ENCODE measurements at places on chromosomes 12 and 14. TPM values are rescaled to one million over a fixed set of nuclear protein-coding genes. Genes with fewer than 3 reads are reported as not detected.

The ACSM4 gene
- not detected for total RNA-seq

The LPAR5 gene
- total RNA-seq: 2.0 TPM

The MMP19 gene
- 9.1 TPM for total RNA-seq

The FGF6 gene
- total RNA-seq: not detected

The TAS2R13 gene
- total RNA-seq: not detected

The VSX2 gene
- not detected for total RNA-seq

The OR6C6 gene
- total RNA-seq: not detected

DNA sequence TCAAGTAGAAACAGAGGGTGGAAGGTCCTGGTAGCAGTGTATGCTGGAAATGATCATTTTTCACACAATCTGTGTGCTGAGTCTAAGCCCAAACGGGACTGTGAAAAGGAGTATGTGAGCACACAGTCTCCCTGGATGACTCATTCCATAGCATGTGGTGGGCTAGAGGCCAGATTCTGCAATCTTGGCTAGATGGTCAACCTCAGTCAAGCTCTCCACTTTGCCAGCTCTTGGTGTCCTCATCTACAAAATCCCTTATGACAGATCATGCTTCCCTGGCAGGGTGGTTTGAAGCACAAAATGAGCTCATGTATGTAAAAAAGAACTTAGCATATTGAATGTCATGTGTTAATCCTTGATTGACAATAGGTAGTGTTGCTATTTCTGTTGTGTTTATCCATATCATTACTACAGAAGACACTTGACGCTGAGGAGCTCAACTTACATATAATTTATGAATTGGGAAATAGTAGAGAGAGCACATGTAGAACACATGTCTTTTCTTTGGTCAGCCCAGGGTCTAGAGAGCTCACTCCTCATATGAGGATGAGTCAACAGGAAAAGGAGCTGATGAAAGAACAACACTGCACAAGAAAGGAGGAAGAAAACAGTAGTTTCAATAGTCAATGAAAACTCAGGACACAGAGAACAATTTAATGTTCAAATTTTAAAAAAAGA, 517.5 kb downstream of the BCL11B start:
- H3K27ac ChIP-seq: no peak overlapping the region
- ATAC-seq: no peak
- H3K4me3 ChIP-seq: no peak overlapping the region

- no peak overlapping the region for H3K4me3 ChIP-seq
- no peaks in the 10 kb centered on the region for H3K27me3 ChIP-seq
- no peaks in the 10 kb centered on the region for H3K36me3 ChIP-seq
- no peak overlapping the region for H3K27ac ChIP-seq
- H3K4me1 ChIP-seq: no peaks in the 10 kb centered on the region
- no peak for ATAC-seq
Observed at GRCh38 chr12:66755727-66756395, 77.0 kb upstream of the GRIP1 start.

GRCh38 chr14:69676723-69677122, 65.3 kb downstream of the SUSD6 start:
- no peaks in the 10 kb centered on the region for H3K27me3 ChIP-seq
- peaks cover 13% of the 10 kb centered on the region for H3K4me1 ChIP-seq
- H3K36me3 ChIP-seq: no peaks in the 10 kb centered on the region
- H3K4me3 ChIP-seq: no peak overlapping the region

DNA sequence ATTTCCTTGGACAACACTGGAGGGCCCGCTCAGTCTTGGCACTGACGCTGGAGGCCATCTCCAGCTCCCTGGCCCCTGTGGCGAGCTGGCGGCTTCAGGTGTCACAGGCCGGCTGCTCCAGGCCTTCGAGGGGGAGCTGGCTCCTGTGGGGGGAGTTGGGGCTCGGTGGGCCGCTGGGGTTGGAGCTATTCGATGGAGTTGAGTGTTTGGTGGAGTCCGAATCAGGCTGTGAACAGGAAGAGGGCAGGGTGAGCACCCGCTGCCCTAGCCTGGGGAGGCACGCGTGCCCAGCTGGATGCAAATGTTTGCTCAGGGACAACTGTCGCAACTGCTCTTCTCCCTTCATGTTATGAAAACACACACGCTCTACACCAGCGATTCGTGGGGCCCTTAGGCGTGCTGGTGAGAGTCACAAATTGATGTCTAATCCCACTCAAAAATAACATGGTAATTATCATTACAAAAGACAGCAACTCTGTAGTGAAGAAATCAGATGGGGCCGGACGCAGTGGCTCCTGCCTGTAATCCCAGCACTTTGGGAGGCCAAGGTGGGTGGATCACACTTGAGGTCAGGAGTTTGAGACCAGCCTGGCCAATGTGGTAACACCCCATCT, 11.3 kb downstream of the AMN start:
- peaks cover 18% of the 10 kb centered on the region for H3K4me1 ChIP-seq
- no peaks in the 10 kb centered on the region for H3K36me3 ChIP-seq
- no peak overlapping the region for H3K27ac ChIP-seq
- no peak overlapping the region for H3K4me3 ChIP-seq

DNA sequence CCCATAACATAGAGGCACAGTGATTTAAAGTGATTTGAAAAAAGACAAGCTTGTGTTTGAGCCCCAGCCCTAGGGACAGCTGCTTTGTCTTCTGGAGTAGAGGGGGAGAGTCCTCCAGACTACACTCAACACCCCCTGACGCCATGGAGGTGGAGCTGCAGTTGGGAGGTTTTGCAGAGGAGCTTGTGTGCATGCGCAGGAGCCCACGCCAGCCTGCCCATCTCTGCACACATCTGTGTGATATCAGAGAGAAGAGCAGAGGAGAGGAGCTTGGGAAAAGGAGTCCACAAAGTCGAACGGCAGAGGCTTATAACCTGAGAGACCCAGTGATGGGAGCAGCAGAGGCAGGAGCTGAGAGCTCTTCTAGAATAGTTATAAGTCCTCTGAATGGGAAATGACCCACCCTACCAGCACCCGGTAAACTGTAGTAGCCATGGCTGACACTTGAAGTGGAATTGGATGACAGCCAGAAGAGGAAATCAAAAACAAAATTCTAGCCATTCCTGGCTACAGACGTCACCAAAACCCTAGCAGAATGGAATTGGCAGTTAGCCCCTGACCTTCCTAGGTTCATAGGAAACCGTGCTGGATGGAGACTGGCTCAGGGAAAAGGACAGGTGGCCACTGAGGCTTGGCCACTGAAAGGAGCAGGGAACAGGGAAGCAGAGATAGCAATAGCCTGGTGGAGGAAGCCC, 185.1 kb upstream of the VASH1 start:
- H3K4me3 ChIP-seq: no peak overlapping the region
- peaks cover 42% of the 10 kb centered on the region for H3K27me3 ChIP-seq
- H3K27ac ChIP-seq: no peak overlapping the region
- H3K4me1 ChIP-seq: peaks cover 4% of the 10 kb centered on the region

DNA sequence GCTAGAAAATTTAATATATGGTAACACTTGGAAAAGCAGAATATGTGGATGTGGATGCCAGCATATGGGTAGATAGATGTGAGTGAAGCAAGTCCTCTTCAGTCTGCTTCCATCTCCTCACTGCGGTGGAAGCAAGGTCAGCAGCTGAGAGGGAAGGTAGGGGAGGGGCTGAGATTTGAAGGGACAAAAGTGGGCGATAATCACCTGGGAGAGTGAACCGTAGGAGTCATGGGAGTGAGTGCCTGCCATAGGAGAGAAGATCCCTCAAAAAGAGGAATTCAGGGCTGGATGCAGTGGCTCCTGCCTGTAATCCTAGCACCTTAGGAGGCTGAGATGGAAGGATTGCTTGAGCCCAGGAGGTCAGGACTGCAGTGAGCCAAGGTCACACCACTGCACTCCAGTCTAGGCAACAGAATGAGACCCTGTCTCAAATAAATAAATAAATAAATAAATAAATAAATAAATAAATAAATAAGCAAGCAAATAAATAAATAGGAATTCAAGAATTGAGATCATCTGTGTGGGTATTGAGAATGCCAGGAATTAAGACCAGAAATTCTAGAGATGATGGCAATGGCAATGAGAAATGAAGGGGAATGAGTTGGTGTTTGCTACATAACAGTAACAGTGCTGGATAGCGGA, 123.4 kb downstream of the BICD1 start:
- no peak for ATAC-seq
- H3K27me3 ChIP-seq: no peaks in the 10 kb centered on the region
- H3K4me1 ChIP-seq: no peaks in the 10 kb centered on the region
- H3K27ac ChIP-seq: no peak overlapping the region
- no peaks in the 10 kb centered on the region for H3K36me3 ChIP-seq

- no peak overlapping the region for H3K27ac ChIP-seq
- no peak for ATAC-seq
- H3K36me3 ChIP-seq: peaks cover 15% of the 10 kb centered on the region
- H3K4me1 ChIP-seq: peaks cover 17% of the 10 kb centered on the region
- H3K27me3 ChIP-seq: no peaks in the 10 kb centered on the region
- H3K4me3 ChIP-seq: no peak overlapping the region
Observed at GRCh38 chr14:103568952-103569351, 6.2 kb downstream of the COA8 start.

- H3K4me3 ChIP-seq: no peak overlapping the region
- H3K36me3 ChIP-seq: no peaks in the 10 kb centered on the region
- peaks cover 100% of the 10 kb centered on the region for H3K27me3 ChIP-seq
- H3K27ac ChIP-seq: no peak overlapping the region
- no peak for ATAC-seq
- H3K4me1 ChIP-seq: peaks cover 26% of the 10 kb centered on the region
Observed at GRCh38 chr14:36655571-36655962, 6.1 kb upstream of the PAX9 start.

DNA sequence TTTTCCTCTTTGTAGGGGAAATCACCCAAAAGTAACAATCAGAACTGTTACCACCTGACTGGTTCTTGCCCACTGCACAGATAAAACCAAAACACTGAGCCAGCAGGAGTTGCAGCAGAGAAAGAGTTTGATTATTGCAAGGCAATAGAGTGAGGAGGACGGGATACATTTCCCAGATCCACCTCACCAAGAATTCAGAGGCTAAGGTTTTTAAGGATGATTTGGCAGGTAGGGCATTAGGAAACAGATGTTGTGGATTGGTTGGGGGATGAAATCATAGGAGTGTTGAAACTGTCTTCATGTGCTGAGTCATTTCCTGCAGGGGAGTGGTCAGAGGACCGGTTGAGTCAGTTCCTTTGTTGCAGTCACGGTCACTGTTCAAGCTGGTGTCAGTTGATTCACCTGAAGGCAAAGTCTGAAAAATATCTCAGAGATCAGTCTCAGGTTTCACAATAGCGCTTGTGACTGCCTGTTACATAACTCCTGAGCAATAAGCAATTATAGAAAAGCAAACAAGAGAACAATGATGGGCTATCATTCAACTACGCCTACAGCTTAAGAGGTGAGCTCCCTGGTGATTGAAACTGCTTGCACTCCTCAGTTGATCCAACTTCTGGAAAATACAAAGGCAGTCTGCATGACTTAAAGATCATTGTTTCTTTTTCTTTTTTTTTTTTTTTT, 20.3 kb upstream of the AMN1 start:
- no peaks in the 10 kb centered on the region for H3K27me3 ChIP-seq
- peak; percentile 85 for ATAC-seq
- H3K36me3 ChIP-seq: no peaks in the 10 kb centered on the region
- H3K4me3 ChIP-seq: no peak overlapping the region
- peaks cover 12% of the 10 kb centered on the region for H3K4me1 ChIP-seq

GRCh38 chr12:8987685-8988084, 1.7 kb upstream of the KLRG1 start:
- ATAC-seq: no peak
- no peaks in the 10 kb centered on the region for H3K27me3 ChIP-seq
- no peaks in the 10 kb centered on the region for H3K4me1 ChIP-seq

- H3K36me3 ChIP-seq: no peaks in the 10 kb centered on the region
- H3K4me3 ChIP-seq: no peak overlapping the region
- H3K4me1 ChIP-seq: no peaks in the 10 kb centered on the region
- no peaks in the 10 kb centered on the region for H3K27me3 ChIP-seq
Observed at GRCh38 chr12:98188650-98189077, 326.7 kb upstream of the TMPO start.

DNA sequence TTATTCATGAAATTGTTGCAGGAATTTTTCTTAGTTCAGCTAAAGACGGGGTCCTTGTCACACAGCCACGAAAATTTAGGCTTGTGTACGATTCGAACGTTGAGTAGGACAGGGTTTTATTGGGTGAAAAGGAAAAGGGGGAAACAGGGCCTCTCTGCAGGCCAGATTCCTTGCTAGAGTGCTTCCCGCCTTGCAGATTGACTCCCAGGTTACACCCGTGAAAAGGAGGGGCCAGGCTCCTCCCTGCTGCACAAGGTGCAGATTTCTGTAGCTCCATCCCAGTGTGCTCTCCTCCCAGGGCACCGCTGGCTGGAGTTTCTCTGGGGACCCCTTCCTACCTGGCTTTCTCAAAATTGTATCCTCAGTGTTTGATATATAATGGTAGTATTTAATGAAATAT, 221.5 kb downstream of the ERC1 start:
- no peak overlapping the region for H3K27ac ChIP-seq
- H3K4me3 ChIP-seq: no peak overlapping the region
- H3K36me3 ChIP-seq: no peaks in the 10 kb centered on the region
- peaks cover 14% of the 10 kb centered on the region for H3K4me1 ChIP-seq

DNA sequence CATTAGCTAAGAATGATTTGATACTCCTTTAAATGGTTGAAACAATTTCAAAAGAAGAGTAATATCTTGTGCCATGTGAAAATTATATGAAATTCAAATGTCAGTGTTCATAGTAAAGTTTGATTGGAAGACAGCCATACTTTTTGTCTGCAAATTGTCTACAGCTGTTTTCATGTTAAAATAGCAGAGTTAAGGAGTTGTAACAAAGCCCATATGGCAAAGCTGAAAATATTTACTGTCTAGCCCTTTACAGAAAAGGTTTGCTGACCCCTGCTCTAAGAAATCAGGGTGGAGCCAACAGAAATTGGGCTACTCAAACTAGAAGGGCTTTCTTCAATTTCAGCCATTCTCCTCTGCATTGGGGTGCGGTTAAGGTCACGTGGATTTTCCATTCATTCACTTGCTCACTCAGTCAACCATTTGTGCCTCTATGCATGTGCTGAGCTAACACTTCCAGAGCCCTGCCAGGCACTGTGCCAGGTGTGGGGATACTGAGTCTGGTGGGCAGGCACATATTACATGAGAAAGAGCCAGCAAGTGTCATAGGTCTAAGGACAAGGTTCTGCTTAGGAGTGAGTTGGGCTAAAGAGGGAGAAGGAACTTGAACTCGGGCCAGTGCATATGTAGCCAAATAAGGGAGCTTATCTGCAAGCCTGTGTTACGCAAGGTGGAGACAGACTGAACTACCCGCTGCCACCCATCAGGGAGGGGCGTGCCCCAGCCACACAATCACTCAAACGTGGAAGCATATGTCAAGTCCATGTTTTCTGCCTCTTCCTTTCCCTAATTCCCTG, 139.8 kb upstream of the NOS1 start:
- H3K4me3 ChIP-seq: no peak overlapping the region
- H3K4me1 ChIP-seq: no peaks in the 10 kb centered on the region
- no peaks in the 10 kb centered on the region for H3K36me3 ChIP-seq
- H3K27ac ChIP-seq: no peak overlapping the region
- peaks cover 17% of the 10 kb centered on the region for H3K27me3 ChIP-seq

GRCh38 chr12:107632246-107632645, 53.4 kb upstream of the PWP1 start:
- H3K4me1 ChIP-seq: no peaks in the 10 kb centered on the region
- H3K4me3 ChIP-seq: no peak overlapping the region
- H3K27ac ChIP-seq: no peak overlapping the region
- peaks cover 14% of the 10 kb centered on the region for H3K27me3 ChIP-seq

DNA sequence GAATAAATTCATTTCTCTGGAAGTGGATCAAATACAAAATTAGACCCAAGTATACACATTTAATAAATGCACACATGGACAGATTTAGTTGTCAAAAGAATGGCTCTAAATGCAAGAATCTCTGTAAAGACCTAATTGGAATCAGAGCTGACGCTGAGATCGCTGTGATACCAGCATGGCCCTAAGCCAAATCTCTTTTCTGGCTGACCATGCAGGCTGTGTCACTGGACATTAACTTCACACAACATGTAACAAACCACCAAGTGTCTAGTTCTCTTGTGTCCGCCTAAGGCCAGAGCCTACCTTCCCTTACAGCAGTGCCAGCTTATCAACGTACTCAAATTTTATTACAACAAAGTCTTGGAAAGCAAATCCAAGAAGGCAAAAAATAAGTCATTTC, 127.5 kb downstream of the MED13L start:
- no peak overlapping the region for H3K4me3 ChIP-seq
- H3K27ac ChIP-seq: no peak overlapping the region
- H3K36me3 ChIP-seq: no peaks in the 10 kb centered on the region
